GM06990 (cell line): ENCODE measurements at places on chromosomes 6 and 20.
A peak's percentile ranks its signal among the peaks of the same experiment; 100 is the strongest.

GRCh38 chr6:128505603-128506002, 14.8 kb downstream of the PTPRK start:
- no peak for DNase-seq

DNA sequence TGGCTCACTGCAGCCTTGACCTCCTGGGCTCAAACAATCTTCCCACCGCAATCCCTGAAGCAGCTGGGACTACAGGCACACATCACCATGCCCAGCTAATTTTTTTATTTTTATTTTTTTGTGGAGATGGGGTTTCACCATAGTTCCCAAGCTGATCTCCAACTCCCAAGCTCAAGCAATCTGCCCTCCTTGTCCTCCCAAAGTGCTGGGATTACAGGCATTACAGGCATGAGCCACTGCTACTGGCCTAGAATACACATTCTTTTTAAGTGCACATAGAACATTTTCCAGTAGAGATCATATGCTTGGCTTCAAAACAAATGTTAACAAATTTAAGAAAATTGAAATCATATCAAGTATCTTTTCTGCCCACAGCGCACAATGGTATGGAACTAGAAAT, 176.8 kb upstream of the MARCKS start:
- no peak for DNase-seq

- no peak for DNase-seq
Measured at GRCh38 chr6:109493865-109494264, 10.8 kb upstream of the ZBTB24 start.

- DNase-seq, result no peak
Measured at GRCh38 chr6:35357677-35358076, 15.3 kb downstream of the PPARD start.

GRCh38 chr6:87807475-87807874, 105.4 kb upstream of the AKIRIN2 start:
- peak; percentile 57 for DNase-seq

- no peak for DNase-seq
Measured at GRCh38 chr6:7215798-7216231, 97.2 kb downstream of the SSR1 start.

GRCh38 chr6:21342501-21342900, 251.1 kb upstream of the SOX4 start:
- DNase-seq, result no peak

DNA sequence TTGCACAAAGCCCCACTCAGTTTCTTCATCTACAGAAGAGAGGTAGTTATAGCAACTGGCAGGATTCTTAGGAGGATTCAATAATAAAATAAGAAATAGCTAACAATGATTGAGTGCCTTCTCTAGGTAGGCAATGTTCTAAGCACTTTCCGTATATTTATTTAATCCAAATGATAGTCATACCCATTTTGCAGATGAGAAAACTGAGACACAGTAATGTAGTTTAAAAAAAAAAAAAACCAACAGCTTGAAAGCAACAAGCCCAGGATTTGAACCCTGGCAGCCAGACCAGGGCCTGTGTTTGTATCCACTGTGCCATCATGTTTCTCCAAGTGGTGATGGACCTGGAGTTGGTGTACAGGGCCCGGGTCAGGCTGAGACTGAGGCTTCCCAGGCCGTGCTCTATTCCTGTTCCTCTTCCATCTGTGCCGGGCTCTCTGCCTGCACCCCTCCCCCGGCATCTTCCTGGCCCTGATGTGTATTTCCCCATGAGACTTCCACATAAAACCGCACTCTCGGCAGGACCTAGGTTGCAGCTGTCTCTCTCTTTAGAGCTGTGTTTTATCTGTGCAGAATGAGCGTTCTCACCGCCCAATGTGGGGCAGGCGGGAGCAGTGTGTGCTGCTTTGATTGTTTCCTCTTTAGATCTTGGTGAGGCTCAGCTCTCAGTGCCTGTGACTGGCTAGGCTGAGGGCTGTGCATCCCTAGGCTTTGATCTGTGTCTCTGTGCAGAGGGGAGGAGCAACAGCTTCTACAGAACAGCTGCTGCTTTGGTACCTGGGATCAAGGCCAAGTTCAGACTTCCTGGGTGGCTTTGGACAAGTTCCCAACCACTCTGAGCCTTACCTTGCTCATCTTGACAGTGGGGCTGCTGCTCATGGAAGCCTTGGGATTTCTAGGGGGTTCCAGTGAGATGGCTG, 49.5 kb downstream of the TOX2 start:
- no peak for DNase-seq

DNA sequence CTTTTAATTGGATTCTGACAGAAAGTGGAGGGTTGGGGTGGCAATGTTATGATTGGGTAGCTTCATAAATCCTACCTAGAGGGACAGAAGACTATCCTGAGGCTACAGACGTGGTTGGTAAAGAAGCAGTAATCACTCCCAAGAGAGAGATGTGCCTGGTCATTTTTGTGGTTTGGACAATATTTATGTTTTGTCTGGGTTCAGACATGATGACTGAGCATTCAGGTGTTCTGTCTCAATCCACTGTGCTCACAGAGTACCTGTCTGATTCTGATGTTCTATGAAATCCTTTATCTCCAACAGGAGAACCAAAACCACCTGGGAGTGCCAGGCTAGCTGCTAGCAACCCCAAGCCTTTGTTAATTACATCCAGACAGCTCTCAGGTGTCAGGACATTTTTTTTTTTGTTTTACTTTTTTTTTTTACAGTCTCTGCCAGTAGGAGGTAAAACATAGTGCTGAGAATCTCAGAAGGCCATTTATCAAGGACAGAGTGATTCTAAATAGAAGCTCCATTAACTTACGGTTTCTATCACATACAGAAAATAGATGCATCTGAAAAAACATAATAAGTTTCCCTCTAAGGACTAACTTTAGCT, 1.6 kb upstream of the HLA-DQA1 start:
- DNase-seq, result no peak

- no peak for DNase-seq
Measured at GRCh38 chr20:2307136-2307535, 11.3 kb downstream of the TGM3 start.

GRCh38 chr6:94270091-94270948, 851.0 kb upstream of the EPHA7 start:
- DNase-seq, result no peak

DNA sequence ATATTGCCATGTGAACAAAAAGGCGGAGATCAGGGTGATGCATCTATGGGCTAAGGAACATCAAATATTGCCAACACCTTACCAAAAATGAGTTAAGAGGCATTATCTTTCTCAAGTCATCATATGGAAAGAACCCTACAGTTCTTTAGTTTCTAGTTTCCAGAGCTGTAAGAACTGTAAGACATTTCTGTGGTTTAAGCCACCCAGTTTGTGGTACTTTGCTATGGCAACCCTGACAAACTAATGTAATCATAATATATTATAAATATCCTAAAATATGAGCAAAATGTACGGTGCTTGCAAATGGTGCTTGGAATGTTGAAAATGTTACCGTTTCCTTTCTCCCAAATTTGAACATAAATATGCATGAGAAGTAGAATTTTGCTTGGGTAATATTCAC, 349.6 kb downstream of the PHF3 start:
- DNase-seq, result no peak

DNA sequence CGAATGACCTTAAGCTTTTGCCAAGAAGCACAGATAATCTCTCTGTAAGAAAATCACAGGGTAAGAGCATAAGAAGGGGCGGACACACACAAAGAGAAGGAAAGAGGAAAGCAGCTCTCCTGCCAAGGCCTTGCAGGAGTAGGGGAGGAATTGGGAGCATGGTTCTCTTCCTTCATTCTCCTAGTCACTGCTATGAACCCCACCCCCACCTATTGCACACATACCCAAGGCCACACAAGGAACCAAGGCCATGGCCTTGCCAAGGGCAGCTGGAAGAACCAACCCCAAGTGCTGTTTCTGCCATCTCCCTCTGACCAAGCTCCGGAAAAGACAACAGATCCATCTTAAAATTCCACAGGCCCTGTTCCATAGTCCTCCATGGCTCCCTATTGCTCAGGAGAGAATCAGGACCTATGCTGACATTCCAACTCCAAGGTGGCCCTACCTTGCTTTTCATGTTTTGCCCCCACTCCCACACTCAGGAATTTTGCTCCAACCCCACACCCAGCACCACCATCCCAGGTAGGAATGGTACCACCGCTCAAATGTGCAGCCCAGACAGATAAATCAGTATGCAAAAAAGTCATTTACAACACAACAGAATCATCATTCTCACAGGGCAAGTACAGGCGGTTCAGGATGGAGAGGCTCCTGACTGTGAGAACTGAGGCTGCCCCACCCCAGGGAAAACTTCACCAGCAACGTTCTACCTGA, 31.3 kb downstream of the TRAM2 start:
- no peak for DNase-seq

- DNase-seq, result no peak
Measured at GRCh38 chr20:38931984-38932383, 5.8 kb downstream of the FAM83D start.

DNA sequence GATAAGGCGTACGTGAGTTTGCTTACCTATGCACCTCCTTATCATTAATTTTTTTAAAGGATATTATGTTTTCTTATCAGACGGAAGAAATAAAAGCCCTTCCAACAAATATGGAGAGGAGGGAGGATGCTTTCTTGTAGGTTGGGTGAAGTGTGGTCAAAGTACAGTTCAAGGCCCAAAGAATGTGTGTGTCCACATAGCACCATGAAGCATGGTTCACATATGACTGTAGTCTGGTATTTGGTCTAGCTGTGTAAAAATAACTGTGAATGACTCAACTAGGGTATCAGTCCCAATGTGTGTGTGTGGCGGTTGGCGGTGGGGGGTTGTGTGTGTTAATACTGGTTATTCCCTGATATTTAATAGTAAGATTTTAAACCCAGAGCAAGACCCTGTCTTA, 212.7 kb downstream of the TMEM242 start:
- no peak for DNase-seq

DNA sequence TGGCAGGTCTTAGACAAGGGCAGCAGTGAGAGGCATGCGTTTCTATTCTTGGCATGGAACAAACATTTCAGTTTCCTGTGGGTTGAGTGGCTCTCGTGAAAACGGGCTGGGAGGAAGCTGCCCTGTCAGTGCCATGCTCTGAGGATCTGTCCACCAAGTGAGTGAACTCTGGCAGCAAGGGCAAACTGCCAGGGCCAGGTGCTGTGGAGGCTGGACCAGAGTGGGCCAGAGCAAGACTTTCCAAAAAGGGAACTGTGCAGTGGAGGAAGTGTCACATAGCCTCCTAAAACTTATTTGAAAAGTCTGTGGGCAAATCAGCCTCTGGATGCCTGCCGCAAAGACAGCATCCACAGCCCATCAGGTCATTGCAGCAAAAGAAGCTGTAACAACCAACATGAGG, 44.2 kb upstream of the TAB2 start:
- DNase-seq, result peak; percentile 39

DNA sequence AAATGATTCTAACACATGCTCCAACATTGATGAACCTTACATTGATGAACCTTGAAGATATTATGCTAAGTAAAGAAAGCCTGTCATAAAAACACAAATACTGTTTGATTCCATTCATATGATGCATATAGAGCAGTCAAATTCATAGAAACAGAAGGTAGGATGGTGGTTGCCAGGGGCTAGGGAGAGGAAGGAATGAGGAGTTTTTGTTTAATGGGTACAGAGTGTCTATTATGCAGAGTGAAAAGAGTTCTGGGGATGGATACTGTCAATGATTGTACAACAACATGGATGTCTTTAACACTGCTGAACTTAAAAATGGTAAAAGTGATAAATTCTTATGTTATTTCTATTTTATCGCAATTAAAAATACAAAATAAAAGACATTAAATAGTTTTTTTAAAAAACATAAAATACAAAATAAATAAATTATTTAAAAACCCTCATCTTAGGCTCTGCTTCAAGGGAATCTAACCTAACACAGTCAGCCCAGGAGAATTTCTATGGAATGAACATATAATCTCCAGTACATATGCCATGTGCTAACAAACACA, 451.0 kb downstream of the PLCB1 start:
- DNase-seq, result no peak

- no peak for DNase-seq
Measured at GRCh38 chr20:2851086-2851485, 10.5 kb downstream of the VPS16 start.

GRCh38 chr6:158064725-158065251, 83.1 kb downstream of the SYNJ2 start:
- DNase-seq, result no peak

DNA sequence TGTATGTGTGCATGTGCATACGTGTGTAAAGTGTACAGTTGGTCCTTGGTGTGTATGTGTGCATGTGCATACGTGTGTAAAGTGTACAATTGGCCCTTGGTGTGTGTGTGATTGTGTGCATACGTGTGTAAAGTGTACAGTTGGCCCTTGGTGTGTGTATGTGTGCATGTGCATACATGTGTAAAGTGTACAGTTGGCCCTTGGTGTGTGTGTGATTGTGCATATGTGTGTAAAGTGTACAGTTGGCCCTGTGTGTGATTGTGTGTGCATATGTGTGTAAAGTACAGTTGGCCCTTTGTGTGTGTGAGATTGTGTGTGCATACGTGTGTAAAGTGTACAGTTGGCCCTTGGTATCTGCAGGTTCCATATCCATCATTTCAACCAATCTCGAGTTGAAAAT, 5.1 kb upstream of the LIME1 start:
- no peak for DNase-seq

- peak; percentile 34 for DNase-seq
Measured at GRCh38 chr6:137415127-137415833, 78.9 kb downstream of the OLIG3 start.

GRCh38 chr20:20993372-20993771, 112.8 kb downstream of the LINC00237 start:
- no peak for DNase-seq

DNA sequence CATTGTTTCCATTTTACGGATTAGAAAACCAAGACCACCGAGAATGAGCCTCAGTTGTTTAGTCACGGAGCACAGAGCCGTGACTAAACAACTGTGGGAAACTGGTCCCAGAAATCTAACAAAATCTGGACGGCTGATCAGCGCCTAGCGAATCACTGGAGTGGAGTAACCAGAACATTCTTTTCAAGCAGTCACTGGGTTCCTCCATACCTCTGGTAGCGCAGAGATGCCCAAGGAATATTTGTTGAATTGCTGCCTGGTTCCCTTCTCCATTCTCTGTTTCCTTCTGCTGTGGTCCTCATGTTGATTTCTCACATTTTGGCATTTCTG, 62.0 kb downstream of the GPX5 start:
- no peak for DNase-seq

DNA sequence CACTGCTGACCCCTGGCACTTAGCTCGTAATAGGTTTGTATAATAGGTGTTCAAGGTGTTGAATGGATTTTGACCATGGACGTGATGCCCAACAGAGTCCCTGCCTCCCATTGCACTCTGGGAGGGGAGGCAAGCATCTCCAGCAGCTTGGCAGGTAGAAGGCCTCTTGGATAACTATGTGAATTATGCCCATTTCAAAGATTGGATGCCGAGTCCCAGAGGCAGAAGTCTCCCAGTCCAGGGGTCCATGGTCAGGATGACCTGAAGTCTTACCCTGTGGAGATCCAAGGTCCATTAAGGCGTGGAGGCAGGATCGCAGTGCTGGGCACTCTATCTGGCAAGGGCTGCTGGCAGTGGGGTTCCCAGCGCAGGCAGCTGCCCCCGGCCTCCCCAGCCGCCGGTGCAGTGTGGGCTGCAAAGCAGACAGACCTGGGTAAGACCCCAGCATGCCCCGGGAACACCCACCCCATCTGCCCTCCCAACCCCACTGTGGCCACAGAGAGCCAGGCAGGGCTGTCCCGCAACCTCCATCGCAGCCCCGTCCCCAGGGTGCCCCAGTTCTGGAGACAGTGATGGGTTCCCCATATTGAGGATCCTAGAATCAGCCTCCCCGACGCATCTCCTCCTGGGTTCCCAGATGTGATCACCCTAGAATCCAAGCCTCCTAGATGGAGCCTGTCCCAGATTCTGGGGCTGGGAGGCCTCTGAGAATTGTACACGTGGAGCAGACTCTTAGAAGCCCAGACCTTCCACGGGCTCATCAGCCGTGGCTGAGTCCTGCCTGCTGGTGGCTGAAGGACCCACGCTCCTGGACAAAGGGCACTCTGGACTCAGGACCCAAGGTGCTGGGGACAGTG, 44.6 kb downstream of the APCDD1L start:
- DNase-seq, result no peak
